ENCODE measurements at places on chromosomes 7 and 10.

DNA sequence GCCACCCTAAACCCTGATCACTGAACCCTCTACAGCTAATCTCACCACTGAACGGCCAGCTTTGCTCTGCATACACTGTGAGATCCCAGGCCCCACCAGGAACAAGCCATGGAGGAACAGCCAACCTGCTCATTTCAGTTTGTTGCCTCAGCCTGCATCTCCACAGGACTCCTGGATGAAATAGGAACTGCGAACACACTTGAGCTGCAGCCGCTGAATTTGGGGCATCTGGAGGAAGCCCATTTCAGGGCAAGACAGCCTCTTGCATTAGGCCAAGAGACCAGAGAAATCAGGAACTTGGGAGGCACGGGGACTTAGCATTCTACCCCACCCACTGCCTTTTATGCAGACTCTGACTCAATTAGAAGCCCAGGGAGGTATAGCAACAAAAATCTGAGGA lies 14.5 kb upstream of the EGR2 start:
- DNase-seq = no peak

DNA sequence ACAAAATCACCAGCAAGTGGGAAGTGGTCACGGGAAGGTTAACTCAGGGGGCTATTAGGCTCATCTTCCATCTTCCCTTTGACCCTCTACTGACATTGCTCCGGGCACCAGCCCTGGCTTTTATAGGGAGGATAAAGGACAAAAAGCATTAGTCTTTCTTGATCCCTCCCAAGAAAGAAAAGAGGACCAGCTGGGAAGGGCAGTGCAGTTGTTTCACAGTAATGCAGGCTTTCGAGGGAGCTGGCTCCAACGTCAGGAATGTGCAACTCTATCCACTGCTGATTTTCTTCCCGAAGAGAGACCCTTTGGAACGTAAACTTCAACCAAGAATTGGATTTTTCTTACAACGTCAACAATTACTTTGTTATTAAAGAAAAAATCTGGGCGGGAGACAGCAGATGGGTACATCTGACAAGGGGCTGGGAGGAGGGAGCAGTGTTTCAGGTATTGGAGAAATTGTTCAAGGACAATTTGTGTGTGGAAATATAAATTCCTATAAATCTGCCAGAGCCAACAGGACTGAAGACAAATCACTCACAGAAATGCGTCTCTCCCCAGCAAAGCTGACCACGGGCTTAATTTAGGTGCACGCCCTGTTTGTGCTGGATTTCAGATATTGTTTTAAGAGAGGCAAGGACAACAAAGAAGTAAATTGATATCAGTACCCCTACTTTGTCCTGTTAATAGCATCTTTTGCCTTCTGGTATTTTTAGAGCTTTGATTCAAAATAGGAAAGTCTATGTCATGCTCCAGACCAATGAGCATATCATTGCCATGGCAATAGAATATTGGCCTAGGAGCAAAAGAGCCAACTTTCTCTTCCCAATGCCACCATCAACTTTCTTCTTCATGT lies 23.4 kb upstream of the ARID5B start:
- no peak for DNase-seq

DNA sequence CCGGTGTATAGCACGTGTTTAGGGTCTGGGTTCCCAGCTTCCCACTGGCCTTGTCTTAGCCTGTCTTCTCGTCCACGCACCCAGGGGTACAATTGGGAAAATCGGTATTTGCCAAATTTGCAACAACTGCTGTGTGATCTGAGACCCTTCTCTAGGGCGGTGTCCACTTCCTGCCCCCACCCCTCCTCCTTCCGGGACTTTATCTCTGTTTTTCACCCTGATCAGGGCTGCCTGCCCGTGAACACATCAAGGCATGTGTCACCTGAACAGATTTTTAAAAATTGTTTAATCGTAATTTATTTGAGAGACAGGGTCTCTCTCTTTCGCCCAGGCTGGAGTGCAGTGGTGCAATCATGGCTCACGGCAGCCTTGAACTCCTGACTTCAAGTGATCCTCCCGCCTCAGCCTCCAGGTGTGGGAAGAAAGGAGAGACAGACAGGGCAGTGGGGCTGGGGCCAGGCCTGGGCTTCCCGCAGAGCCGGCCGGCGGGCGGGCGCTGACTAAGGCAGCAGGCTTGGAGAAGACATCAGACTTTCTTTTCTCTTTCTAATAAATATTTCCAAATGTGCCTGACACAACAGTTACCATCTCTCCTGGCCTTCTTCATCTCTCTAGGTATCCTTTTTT lies 27.5 kb downstream of the ELFN1 start:
- no peak for DNase-seq

GRCh38 chr10:124184208-124184830 lies 90.9 kb upstream of the CHST15 start:
- DNase-seq = no peak

GRCh38 chr10:43698156-43698555 lies 49.5 kb upstream of the ZNF32 start:
- no peak for DNase-seq

DNA sequence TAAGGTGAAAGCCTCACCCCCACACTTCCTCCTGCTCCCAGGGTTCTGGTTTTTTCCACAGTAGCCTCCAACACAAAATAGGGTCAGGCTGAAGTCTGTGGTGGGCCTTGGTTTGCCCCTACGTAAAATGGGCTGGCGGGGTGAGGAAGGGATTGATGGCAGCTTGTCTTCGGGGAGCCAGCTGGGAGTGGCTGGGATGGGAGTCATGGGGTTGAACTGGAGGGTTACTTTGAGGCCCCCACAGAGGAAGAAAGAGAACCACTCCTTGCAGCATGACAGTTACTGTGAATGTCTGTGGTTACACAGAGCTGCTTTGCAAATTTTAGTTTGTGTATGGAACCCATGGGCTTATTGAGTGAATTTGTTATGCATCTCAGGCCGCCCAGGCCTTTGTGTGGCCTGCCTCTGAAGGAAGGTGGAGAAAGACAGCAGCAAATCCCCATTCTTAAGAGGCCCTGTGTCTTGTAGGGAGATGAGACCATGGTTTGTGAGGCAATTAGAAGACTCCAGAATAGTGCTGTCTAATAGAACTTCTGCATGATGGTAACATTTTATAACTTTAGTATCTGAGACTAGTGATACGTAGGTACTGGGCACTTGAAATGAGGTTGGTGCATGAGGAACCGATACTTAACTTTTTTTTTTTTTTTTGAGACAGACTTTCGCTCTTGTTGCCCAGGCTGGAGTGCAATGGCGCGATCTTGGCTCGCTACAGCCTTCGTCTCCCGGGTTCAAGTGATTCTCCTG lies 8.1 kb downstream of the TRIM8 start:
- DNase-seq = no peak

DNA sequence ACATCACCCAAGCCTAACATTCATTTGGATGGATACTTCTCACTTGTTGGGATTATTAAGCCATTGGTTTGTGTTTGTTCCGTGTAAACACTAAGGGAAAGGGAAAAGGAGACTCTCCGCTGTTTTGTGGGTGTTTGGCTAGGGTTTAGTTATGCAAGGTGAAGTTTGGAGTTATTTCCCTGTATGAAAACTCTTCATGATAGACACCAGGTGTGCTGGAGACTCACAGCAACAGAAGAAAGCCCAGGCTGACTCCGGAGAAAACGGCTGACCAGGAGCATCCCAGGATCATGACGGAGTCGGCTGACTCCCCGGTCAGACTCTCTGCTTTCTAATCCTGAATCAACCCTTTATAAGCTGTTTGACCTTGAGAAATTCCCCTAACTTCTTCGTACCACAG lies 94.1 kb upstream of the KLF6 start:
- DNase-seq = no peak

DNA sequence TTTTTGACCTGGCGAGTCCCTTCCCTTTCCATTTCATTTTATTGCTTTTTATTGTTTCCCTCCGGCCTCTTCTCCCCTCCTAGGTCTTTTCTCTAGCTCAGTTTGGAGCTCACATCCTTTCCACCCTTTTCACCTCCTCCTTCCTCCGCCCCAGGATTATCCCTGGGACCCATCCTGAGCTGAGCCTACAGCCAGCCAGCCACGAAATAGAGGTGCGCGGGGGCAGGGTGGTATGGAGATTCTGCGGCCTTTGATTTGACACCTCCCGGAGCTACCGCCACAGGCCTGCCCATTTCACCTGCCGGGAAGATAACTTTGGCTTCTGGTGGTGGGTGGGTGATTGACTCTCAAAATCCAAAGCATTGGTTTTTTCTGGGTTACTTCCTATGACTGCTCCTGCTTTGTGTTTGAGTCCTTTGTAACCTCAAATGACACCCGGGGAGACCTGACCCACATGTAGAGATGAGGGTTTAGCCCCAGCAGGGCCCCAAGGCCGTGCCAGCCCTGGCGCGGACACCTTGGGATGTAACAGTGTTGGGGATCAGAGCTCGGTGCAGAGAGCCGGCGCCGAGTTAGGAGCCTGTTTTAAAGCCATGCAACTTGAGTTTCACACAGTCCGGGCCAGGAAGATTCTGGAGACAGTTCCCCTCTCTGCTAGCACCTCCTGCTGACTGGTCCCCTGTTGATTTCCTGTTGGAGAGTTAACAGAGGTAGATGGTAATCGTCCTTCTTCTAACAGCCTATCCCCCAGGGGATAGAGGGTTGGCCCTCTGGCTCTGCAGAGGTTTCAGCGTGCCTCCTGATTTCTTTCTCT lies 1.5 kb downstream of the DUSP5 start:
- DNase-seq = no peak

- no peak for DNase-seq
These were observed 42.7 kb downstream of the PRR15 start for GRCh38 chr7:29606287-29606721.

DNA sequence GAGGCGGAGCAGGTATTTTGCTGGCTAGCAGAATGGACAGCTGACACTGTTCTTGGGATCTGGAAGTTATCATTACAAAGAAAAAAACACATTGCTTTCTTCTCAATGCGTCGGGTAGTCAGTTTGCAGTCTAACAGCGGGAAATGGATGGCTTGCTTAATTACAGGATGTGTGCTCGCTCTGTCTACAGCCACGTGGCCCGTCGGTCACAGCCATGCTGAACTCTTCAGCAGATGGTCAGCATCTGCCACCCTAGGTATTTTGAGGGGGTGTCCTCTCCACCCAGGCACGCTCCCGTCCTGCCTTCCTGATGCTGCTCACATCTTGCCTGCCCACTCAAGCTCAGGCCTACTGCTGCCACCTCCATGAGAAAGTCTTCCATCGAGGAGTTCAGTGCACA lies 20.4 kb upstream of the INMT start:
- DNase-seq = no peak

- no peak for DNase-seq
These were observed 5.8 kb downstream of the TAS2R39 start for GRCh38 chr7:143188994-143189393.

DNA sequence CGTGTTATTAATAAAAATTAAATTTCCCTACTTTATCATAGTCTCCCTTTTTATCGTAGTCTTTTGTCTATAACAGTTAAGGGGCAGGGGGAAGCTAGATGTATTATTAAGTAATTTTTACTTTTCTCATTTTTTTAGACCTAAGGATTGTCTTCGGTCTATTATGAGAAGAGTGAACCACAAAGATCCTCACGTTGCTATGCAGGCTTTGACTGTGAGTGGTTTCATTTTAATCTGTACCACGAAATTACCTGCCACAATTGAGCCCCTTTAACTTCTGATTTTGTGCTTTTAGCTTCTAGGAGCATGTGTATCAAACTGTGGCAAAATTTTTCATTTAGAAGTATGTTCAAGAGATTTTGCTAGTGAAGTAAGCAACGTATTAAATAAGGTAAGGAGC lies 40.6 kb downstream of the STAM start:
- DNase-seq = no peak

DNA sequence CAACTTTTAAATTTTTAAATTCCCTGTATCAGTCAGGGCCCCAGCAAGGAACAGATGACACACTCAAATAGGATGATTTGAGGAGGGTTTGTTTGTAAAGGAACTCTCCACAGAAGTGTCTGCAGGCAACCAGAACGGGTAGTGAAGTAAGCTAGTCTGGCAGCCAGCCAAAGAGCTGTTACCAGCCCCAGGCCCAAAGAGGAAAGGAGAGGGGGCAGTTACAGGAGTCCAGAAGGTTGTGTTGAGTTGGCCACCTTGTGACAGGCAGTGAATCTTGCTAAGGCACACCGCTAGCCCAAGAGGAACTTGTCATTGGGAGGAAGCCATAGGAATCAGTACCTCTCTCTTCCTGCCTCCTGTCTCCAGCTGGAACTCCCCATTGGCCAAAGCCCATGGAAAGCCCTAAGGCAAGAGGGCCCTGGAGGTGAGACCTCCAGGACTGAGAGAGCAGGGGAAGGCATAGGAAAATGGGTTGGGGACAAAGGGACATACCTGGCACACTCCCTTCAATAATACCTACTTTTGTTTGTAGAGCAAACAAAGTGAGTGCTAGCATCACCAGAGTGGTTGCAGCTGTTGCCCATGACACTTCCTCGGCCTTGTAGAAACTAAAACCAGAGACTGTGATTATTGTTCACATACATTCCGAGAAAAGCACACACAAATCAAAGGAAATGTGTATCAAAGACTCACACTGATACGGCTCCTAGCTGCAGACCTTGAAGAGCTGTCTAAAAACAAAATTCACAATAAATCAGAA lies 25.4 kb upstream of the GATAD1 start:
- DNase-seq = no peak

- no peak for DNase-seq
These were observed 200.3 kb upstream of the SVIL start for GRCh38 chr10:29835055-29835454.

DNA sequence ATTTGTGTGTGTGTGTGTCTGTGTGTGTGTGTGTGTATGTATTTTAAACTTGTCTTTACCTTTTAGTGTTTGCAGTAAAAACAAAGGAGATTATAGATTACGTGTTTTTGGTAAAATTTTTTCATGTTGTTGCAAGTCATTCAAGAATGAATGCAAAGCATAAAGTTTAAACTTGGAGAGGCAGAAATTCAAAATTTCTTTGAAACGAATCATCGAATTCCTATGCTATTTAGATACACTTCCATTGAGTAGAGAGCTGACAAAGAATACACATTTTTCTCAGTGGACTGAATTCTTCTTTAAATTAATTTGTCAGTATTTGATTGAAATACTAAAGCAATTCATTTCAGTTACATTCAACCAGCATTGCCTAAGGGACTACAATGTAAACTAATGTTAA lies 66.0 kb upstream of the HDAC9 start:
- no peak for DNase-seq

GRCh38 chr10:69953851-69954250 lies 98.8 kb upstream of the MACROH2A2 start:
- no peak for DNase-seq

GRCh38 chr7:21142081-21142480 lies 285.8 kb upstream of the SP4 start:
- DNase-seq = no peak
